Fibroblast of lung (primary cell): ENCODE measurements at places on chromosomes 4 and X. TPM values are rescaled to one million over a fixed set of nuclear protein-coding genes. Genes with fewer than 3 reads are reported as not detected.
A peak's percentile ranks its signal among the peaks of the same experiment; 100 is the strongest.

- DNase-seq = peak; percentile 24
Observed at GRCh38 chrX:119118780-119119395, 8.7 kb downstream of the KIAA1210 start.

DNA sequence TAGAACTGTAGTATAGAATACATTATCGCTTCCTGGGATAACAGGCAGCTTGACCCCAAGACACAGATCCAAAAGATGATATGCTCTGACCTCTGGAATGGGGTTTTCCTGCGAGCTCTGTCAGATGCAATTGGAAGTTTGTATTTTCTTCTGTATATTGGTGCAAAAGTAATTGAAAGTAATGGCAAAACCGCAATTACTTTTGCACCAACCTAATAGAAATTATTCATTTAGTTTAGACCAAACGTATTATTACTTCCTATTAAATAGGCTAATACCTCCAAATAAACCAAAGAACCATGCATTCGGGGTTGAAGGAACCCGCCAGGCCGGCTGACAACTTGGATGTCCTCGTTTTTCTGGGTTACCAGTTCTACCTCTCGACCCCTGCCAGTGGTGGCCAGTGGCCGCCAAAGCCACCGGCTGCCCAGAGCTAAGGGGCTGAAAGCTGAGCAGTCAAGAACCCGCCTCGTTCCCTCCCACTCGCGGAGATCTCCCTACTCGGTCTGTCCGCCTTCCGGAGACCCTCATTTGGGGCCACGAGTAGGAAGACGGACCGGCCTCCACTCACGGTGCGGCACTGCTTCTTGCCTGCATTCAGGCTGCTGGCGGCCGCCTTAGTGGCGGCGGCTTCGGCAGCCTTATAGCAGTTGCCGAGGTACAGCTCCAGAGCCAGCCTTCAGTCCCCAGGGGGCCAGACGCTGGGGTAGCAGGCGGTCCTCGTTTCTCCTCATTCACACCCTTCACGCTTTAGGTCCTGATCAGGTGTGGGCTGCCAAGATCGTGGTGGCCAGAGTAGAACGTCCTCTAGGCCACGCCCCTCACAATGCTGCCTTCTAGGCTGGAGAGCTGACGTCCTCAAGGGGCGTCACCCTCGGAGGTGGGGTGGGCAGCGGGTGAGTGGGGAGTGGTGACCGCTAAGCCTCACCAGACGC lies 121.9 kb downstream of the RBMX2 start:
- DNase-seq = peak; percentile 1

GRCh38 chr4:54946741-54947140 lies 178.7 kb downstream of the KDR start:
- no peak for DNase-seq

DNA sequence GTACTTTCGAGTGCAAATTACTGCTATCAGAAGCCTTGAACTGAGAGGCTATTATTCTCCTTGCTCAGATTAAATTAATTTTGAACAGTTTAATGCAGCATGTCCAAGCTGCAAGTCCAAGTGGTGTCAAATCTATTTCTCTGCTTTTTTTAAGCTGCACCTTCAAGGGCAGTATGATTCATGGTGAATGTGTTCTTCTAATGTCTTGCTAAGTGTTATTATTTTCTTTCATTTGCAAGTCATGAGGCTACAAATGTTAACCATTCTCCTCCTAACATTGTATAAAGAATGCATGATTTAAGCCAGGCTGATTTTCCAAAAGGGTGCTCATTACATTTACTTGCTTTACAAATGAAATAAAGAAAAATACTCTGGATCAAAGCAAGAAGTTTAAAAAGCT lies 200.4 kb downstream of the TEX13C start:
- DNase-seq = no peak

MRFAP1L1 gene
- 41.6 and 45.5 TPM in 2 replicates for total RNA-seq

DNA sequence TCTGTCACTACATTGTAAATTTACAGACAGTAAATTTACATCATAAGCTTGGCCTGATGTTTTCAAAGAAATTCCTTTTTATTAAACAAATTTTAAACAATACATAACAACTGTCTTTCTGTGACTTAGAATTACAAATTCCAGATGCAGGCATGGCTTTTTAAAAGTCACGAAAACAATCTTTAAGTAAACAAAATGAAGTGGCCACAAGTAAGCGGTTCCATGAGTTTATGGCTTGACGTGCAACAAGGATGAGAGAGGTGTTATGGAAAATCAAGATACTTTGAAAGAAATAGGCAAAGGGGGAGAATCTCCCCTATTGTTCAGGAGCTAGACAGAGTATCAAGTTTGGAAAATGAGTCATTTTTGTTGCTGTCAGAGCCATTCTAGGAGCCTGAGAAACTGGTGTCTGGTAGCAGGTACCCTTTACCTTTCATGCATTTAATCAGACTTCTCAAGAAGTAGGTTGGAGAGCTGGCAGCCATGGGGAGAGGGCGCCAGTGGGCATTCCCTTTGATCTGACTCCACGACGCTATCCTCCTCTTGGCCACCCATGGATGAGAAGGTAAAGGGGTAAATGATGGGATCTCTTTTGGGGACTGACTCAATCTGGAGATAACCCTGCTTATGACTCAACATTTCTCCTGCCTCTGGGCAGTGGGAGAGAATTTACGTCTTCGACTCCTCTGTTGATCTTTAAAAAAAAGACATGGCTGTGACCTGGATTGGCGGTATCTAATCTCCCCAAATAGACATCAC lies 217.2 kb downstream of the SPRY1 start:
- no peak for DNase-seq
